ENCODE measurements at places on chromosomes 1 and 21.

GRCh38 chr1:64179588-64179987 lies 23.8 kb upstream of the UBE2U start:
- no peak for DNase-seq

DNA sequence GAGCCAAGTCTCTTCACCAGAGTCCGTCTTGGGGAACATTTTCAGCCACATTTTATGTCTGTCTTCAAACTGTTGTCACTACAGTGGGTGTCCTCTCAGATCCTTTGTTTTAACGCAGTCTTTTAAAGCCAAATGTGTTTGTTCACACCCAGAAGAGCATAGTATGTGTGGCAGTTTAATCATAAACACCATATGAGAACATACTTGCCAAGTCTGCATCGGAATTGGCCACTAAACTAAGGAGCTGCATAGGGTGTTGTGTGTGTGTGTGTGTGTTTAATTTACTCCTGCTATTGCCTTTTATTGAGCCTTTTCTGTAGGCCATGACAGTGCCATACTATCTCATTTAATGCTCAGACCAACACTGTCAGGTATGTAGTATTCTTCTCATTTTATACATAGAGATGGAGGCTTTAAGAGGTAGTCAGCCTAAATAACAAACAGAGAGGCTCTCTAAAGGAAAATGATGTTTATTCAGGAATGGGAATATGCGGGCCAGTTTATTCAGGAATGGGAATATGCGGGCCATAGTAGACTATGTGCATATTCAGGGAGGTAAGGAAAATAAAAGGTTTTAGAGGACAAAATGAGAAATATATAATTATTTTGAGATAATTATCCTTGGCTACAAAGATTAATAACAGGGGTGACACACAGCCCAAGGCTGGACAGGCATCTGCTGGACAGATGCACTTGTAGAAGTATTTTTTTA lies 67.9 kb upstream of the L1TD1 start:
- no peak for DNase-seq

DNA sequence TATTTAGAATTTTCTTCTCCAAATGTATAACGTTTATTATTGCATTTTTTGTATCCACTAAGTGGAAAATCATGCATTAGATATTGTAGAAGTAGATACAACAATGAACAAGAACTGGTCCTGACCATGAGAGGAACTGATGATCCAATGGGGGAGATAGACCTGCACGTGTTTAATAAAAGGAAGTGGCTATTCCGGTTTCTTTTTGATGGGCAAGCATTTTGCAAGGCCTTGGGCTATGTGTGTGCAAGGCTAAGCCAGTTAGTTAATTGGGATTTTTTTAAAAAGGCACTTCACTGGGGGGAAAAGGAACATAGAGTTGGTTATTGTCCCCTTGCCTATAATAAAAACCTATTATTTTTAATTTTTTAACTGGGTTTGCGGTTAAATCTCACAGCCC lies 961 bp upstream of the VCAM1 start:
- no peak for DNase-seq

GRCh38 chr1:204384636-204385352 lies 25.1 kb upstream of the PLEKHA6 start:
- DNase-seq = no peak

DNA sequence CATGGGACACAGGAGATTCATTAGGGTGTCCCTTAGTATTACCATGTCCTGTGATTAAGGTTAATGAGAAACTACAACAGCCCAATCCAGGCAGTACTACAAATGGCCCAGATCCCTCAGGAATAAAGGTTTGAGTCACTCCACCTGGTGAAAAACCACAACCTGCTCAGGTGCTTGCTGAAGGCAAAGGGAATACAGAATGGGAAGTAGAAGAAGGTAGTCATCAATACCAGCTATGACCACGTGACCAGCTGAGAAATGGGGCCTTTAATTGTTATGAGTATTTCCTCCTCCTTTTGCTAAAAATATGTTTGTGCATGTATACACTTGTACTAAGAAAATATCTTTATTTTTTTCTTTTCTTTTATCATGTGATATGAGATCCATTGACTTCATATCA lies 91.1 kb upstream of the ADAMTS5 start:
- no peak for DNase-seq

GRCh38 chr1:57494530-57495079 lies 70.7 kb upstream of the DAB1 start:
- DNase-seq = no peak
